ENCODE measurements at places on chromosomes 16 and 17.

- DNase-seq = no peak
Observed at GRCh38 chr16:84992717-84993075, 18.6 kb downstream of the ZDHHC7 start.

DNA sequence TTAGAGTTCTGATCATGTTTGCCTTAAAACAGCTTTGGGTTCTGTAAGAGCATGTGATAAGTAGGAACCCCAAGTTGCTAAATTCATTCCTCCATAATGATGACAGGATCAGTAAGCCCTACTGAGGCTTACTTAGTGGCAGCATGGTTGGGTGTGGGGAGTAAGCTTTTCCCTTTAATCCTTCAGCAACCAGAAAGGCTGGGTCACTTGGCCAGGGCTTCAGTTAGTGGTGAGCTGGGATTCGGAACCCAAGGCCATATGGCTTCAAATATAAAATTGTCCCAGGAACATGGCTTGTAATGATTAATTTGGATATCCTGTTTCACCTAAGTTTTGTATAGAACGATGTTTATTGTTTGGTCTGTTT lies 850 bp downstream of the GINS3 start:
- DNase-seq = no peak

- DNase-seq = no peak
Observed at GRCh38 chr17:75777296-75777922, 7.2 kb upstream of the UNK start.

DNA sequence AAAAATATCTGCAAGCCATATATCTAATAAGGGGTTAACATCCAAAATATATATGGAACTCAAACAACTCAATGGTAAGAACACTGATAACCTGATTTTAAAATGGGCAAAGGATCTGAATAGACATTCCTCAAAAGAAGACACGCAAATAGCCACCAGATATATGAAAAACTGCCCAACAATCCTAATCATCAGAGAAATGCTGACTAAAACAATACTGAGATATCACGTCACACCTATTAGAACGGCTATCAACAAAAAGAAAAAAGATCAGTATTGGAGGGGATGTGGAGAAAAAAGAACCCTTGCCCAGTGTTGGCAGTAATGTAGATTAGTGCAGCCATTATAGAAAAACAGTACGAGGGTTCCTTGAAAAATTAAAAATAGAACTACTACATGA lies 97.2 kb downstream of the CEP112 start:
- DNase-seq = no peak

DNA sequence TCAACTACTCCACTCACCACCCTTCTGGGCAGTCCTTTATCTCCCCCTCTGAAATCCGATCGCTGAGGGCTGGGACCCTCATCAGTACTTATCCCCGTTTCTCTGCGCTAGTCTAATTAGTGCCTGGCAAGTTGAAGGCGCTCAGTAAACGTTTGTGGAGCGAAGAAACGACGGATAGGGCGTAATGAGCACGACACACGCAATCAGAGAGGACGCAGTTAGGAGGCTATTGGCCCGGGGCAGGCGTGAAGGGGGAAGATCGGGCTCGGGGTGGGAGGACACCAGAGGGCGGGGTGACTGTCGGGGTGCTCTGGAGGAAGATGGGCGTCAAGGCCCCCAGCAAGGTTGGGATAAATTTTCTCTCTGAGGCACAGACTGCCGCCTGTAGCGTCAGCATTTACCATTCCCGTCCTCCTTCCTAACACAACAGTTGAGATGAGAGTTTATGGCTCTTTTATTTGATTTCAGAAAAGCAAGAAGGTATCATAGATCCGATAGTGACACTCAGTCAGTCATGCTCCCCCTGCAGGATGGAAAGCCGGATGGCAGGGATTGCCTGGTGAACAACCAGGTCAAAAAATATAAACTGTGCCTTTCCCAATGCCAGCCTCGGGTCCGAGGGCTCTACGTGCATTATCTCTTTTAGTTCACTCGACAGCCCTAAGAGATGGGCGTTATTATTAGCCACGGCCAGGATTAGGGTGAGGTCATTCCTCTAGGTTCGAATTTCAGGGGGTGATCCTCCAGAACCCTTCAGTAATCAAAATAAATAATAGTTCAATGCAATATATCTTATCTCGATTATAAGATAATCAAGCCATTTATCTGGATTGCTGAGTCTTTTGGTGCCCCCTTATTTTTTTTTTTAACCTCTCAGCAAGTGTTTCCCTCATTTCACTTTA lies 9.5 kb upstream of the ARL4D start:
- DNase-seq = peak; percentile 74

- DNase-seq = no peak
Observed at GRCh38 chr17:18981642-18982424, 22.7 kb downstream of the FAM83G start.

- no peak for DNase-seq
Observed at GRCh38 chr17:29210879-29211278, 30.7 kb upstream of the MYO18A start.

- DNase-seq = no peak
Observed at GRCh38 chr17:33745047-33745760, 452.1 kb upstream of the ASIC2 start.

DNA sequence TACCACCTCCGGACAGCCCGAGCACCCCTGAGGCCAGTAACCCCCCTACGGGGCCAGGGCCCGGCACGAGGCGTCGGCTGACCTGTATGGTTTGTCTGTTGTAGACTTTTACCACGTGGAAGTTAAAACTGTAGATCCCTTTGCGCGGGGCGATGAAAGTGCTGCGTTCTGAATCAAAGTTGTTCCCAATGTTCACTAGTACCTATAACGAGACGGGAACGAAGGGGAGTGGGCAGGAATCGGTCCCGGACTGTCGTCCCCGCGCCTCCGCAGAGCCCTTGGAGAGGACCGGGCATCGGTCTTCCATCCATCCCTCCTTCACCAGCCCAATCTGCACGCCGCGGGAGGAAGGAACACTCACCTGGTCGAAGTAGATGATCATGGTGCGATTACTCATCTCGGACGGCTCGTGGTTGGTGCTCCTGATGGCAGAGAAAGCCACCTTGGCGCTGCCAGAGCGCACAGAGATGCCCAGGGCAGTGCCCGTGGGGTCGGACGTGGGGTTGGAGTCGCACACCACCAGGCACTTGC lies 732 bp downstream of the CBLN1 start:
- no peak for DNase-seq

GRCh38 chr16:31129568-31130335 lies 5.8 kb downstream of the PRSS8 start:
- no peak for DNase-seq

GRCh38 chr17:50396261-50397110 lies 837 bp downstream of the LRRC59 start:
- no peak for DNase-seq

DNA sequence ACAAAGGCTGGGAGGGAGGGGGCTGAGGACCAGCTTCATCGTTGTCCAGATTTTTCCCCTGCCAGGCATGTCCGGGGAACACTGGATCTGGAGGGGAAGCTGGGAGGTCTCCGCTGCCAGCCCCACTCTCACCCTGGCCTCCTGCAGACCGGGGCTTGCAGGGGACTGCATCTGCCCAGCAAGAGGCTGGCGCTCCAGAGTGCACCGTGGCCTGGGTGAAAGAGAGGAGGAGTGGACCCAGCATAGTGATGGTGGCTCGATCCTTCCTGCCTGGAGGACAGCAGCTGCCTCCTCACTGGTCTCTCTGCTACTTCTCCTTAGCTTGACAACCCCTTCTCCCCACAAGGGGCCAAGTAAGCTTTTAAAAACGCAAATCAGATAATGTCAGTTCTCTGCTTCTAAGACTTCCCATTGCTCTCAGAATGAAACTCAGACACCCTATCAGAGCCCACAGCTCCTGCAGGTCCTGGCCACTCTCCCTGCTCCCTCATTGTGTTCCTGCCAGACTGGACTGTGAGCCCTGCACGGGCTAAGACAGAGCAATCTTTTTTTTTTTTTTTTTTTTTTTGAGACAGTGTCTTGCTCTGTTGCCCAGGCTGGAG lies 15.0 kb downstream of the CPNE2 start:
- no peak for DNase-seq
